ENCODE measurements at places on chromosomes 12 and 14.

DNA sequence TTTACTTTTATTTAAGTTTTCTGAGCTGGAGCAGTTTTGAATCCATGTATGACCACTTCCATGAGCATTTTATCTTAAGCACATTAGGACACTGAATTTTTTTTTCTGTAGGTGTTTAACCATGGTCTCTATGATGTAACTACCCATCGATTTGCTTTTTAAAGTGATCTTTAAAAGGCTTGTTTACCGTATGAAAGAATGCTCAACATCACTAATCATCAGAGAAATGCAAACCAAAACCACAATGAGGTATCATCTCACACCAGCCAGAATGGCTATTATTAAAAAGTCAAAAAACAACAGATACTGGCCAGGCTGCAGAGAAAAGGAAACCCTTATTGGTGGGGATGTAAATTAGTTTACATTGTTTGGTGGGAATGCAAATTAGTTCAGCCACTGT is 23.0 kb downstream of the GLRX5 start:
- no peak for DNase-seq

DNA sequence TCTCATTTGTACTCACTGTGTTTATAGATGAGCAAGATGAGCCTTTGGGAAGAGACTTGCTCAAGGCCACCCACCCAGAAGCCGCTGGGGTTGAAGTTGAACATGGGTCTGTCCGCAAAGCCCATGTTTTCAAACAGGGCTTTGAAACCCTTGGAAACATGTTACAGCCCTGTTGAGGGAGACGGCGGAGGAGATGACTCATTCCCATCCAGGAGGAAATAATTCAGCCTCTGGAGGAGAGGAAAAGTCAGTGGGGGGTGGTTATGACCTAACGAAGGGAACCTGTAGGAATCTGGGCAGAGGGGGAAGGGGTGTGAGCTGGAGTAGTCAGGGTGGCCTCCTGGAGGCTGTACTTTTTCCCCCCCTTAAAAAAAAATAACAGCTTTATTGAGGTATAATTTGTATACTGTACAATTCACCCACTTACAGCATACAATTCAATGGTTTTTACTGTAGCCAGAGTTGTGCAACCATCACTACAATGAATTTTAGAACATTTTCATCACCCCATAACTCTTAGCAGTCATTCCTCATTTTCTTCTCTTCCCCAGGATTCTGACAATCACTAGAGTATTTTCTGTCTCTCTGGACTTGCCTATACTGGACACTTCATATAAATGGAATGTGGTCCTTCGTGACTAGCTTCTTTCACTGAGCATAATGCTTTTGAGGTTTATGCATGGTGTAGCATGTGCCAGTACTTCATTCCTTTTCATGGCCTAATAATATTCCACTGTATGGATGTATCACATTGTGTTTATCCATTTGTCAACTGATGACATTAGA is 1.9 kb upstream of the RIN3 start:
- no peak for DNase-seq

DNA sequence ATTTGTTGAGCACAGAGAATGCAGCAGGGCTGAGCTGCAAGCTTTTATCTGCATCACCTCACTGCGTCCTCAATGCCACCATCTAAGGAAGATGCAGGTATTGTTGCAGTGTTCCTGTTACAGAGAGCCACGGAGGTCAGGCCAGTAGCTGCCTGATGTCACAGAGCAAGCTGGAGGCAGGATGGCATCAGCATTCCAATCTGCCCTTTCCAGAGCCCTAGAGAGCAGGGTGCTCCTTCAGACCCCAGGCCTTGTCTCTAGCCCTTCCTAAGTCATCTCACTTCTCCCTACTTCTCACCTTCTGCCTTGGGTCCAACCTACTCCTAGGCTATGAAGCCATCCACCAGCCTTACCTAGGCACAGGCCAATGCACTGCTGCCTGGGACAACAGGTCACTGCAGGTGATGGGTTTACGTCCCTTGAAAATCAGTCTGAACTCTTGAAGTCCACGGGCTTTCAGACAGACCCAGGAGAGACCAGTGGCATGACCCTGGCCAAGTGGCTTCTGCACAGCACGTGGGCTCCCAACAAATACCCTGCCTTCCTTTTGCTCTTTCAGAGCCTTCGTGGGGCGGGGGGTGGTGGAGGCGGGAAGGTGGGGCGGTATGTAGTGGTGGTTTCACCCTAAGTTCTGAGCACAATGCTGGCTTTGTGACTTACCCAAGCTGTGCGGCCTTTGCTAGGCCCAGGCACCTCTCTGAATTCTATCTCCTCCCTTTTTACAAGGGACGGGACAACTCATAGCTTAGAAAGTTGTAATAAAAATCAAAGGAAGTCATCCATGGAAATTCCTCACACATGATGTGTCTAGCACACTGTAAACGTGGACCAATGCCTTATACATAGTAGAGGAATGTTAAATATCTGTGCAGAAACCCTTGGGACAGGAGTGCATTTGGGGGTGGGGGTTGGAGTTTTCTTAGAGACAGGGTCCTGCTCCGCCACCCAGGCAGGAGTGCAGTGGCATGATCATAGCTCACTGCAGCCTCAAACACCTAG is 136.0 kb downstream of the KSR2 start:
- DNase-seq: no peak

DNA sequence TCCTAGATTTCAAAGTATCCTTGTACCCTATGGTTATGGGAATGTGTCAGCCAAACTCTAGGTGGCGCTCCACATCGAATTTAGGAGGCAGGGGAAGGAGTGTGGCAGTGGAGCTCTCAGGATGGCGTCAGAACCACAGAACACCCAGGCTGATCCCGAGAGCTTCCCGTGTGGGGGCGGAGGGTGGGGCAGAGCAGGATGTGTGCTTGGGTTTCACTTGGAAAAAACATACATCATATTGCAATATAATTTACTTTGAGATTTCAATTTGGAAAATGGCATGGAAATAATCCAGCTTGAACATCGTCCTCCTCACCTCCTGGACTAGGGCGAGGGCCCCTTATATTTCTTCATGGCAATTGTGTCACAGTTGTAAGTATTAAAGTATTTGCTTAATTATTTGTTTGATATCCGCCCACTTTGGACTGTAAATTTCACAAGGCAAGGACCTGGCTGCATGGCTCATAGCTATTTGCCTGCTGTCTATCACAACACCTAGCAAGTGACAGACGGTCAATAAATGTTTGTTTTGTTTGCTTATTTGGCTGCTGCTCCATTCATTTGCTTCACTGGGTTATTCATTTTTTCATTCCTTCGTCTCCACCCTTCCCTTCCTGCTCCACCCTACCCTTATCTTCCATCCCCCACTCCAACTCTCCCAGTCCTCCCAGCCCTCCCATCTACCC is 221.5 kb upstream of the HMGA2 start:
- no peak for DNase-seq

- DNase-seq: no peak
Measured at GRCh38 chr12:57868851-57869268, 22.3 kb upstream of the CTDSP2 start.
